ENCODE measurements at places on chromosomes 13 and 19.
A peak's percentile ranks its signal among the peaks of the same experiment; 100 is the strongest.

DNA sequence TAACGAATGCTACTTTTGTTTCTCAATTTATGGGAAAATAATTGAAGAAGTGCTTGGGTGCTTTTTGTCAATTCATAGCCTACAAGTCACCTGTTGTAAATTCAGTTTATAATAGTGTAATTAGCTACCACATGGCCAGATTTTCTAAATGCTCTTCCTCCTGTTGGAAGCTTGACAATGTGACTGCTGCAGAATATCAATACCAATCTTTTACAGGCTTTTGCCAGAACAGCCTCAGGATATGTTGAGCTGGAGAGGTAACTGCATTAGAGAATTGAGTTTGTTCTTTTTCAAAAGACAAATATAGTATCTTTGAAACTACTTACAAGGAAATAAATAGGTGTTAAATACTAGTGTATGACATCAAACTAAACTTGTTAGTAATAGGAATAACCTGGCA lies 277.8 kb downstream of the POU4F1 start:
- DNase-seq, result no peak

DNA sequence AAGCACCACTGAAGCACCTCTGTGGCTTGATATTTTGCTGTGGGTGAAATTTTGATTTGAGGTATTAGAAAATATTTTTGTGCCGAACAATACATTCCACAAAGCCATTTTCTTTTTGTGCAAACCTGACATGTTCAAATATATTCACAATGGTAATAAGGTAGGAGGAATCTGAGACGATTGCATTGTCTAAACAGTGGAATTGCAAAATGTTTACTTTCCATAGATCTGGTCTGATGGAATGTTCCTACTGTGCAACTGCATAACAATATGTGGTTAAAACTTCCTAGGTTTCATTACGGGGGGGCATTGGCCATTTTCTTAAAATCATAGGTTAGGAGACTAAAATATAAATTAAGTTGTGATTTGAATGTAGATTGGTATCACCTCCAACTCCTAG lies 42.7 kb upstream of the AKAP11 start:
- no peak for DNase-seq

DNA sequence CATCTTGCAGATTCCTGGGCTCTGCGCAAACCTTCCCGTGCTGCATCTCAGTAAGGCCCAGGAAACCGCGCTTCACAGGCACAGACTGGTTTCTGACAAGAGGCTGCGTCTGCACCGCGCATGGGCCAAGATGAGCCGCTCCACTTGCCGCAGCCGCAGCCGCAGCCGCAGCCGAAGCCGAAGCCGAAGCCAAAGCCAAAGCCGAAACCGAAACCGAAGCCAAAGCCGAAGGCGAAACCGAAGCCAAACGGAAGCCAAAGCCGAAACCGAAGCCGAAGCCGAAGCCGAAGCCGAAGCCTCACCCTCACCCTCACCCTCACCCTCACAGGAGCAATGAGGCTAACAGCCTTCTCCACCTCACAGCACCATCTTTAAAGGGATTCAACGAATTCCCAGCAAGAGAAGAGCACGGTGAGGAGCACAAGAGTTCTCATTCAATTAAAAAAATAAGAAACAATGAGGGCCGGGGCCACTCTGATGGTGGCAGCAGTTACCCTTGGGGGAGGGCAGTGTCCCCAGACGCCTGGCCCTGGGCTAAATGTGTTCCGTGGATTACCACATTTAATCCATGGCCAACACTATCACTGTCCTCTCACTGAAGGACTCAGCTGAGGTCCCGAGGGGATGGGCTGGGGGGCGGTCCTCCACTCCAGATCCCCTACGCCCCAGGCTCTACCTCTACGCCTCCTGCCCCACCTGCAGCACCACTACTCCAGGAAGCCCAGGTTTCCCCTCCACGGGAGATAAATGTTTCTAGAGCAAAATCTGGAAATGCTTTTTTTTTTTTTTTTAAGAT lies 29.1 kb downstream of the ZNF787 start:
- no peak for DNase-seq

- DNase-seq, result no peak
Measured at GRCh38 chr13:51996641-51997040, 14.6 kb downstream of the ATP7B start.

GRCh38 chr13:27047081-27047480 lies 124.5 kb downstream of the USP12 start:
- DNase-seq, result no peak

DNA sequence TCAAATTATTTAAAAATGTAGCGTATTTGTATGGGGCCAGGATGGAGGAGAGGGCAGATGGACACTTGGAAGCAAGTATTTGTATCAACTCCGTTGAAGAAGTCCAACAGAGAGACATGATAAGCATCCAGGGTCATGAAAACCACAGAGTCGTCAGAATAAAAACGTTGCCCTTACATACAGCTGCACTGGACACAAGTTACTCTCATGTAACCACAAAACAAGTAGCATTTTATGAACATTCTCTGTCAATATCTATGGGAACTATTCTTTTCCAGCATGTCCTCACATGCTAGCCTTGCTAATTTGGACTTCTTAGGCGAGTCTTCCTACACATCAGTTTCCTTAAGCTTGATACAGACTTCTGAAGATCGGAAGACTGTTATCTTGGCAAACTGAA lies 35.0 kb downstream of the EFNB2 start:
- DNase-seq, result no peak

DNA sequence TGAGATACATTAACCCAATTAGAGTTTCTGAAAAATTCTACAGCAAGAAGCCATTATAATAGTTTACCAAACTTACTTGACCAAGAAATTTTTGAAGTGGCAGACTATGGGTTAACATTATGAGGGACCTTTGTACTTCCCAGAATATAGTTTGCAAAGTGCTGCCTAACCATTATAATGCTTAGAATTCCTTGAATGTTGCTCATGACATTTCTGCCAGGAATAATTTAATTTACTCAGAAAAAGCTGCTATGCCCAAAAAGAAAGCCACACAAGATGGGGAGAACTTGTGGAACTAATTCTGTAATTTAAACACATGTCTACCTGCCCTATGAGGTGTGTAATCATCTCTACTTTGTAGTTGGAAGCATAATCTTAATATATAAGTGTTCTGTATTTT lies 58.1 kb upstream of the MYCBP2 start:
- DNase-seq, result no peak

DNA sequence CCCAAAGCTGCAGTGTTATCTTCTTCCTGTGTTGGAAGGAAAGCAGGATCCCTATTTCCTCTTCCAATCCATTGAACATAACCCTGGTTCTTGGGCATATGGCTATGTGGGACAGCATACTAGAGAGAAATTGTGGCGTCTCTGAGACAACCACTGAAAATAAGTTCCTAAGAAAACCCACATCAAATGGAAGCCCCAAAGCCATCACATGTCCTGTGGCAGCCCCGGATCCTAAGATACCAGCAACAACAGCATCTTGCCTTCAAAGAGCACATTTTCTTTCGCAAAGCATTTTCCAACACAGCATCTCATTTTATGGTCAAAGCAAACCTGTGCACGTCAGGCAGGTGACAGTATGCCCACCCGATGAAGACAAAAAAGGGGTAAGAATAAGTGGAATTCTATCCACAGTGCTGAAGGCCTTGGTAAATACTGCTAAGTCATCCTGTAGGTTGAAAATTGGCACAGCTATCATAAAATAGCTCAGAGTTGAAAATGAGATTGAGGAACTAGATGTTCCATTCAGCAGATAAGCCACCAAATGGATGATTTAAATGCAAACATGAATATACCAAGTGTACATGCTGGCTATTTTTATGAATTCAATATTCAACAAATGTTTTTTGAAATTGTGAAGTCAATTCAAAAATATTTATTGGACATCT lies 232.2 kb downstream of the DLEU7 start:
- DNase-seq, result no peak

DNA sequence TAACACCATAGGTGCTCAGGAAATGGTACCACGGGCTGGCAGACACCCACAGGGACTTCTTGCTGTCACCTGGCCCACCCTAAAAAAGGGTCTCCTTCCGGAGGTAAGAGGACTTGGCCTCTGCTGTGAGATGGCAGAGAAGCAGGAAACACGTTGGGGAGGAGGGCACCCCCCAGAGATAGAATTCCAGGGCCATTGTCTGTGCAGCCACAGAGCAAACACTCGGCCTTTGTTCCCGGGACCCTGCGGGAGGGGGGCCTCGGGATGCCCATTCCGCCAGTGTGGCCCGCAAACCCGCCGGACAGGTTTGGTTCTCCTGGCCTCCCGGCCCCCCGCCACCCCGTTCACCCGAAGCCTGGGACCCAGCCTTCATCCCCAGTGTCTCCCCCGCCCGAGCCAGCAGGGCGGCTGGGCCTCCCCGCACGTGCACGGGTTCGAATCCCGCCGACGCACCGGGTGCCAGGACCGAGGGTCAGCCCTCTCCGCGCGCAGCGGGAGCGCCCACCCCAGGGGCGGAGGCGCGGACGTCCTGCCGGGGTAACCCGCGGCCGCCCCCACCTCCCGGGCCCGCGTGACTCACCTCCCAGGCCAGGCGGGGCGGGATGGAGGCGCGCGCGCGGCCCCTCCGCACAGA lies 714 bp downstream of the PLPP2 start:
- no peak for DNase-seq

GRCh38 chr19:368630-369024 lies 24.0 kb upstream of the MIER2 start:
- no peak for DNase-seq

DNA sequence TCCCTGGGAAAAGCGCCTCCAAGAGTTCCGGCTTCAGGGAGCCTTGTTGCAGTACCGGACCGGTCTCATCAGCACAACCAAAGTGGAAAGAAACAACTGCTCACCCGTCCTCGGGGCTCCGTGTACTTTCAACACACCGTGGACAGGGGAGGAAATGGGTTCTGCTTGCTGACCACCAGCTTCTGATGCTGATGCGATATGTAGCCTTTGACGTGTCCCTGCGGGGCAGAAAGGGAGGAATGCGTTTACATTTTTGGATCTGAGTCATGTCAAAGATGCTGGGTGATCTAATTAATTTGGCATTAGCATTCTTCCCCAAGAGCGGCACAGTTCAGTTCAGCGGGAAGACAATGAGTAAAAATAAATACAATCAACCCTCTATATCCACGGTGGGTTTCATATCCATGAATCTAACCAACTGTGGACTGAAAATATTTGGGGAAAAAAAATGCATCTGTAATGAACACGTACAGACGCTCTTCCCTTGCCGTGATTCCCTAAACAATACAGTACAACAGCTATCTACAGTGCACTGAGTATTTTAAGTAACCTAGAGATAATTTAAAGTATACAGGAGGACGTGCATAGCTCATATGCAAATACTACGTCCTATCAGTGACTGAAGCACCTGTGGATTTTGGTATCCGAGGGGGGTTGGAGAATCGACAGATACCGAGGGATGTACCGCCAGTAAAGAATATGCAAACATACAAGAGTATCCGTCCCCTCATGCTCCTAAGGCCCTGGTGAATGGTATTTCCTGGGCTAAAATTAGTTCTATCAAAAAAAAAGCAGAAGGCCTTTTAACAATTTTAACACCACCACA lies 19.8 kb downstream of the PROZ start:
- no peak for DNase-seq

- DNase-seq, result peak; percentile 67
Measured at GRCh38 chr19:38290631-38291147, 13.4 kb upstream of the C19orf33 start.

DNA sequence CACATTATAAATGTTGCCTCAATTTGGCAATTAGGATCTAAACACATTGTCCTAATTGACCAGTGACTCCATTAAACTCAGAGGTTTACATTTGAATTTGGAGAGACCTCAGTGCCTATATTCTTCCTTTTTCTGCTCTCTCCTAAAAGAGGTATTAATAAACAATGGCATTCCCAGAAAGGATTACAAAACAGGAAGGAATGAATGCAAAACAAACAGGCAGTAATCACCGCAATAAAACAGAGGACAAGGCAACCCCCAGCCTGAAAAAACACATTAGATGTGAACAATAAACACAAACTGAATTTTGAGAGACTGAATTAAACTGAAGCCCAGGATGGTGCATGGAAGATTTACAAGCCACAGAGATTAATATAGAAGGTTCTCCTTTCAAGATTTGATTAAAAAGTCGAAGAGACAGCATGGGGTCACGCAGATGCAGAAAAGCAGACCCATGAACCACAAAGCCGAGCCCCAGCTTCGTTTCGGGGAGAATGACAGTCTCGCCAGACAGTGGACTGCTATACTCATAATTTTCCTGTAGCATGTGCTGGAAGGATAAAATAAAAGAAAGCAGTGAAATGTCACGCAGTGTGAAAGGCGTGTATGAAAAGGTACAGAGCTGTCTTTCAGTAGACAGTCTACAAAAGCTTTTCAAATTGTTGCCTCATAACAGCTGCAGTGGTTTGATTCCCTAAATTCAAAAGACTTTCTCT lies 503.0 kb downstream of the LIG4 start:
- no peak for DNase-seq

DNA sequence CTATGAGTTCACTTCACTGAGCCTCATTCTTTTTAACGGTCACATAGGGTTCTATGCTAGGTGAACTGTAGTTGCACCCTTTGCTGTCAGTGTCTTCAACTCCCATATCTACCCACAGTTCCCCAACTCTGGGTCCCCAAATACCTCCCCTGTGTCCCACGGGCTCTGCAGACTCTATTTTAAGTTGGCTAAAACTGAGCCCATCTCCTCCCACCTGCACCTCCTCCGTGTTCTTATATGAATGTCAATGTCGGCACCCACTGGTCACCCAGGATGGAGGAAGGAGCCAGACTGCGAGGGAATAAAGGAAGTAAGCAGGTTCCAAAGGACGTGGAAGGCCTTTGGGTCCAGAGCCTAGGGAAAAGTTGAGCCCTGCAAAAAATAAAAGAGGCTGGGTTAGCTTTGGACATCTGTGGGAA lies 802 bp upstream of the PIN1 start:
- no peak for DNase-seq

- no peak for DNase-seq
Measured at GRCh38 chr19:19594381-19594780, 24.1 kb downstream of the PBX4 start.

DNA sequence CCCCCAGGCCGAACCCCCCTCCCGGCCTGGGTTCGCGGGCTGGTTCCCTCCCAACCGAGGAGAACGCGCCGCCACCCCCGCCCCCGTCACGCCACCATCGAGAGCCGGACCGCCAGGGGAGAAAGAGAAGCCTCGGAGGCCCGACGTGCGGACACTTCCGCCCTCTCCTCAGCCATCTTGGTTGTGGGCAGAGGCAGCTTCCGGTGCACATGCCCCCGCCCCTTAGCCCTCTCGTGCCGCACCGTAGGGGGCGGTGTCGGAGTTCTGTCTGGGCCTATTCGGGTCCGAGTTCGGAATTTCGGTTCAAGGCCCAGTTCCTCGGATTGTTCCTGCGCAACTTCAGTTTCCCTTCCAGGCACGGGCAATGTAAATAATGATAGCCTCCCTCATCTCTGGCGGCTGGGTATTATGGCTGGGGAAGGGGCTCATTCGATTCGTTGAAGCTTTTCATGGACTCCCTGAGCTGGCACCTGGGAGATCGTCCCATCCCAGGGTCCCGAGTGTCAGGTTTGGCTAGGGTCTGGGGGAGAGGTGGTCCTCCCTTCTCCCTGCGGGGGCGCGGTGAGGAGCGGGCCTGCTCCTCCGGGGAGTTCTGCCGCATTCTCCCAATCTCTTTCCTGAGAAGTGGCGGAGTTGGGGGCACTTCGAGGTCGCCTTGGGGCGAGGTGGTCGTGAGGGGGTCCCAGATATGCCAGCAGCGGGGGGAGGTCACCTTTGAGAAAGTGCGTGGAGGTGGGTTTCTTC lies at the start of the genes IER2 and STX10:
TSS of gene IER2 (plus strand) at position 225 of the 744 bp plus-strand sequence. CDS start 2,776 bp downstream, outside the sequence.
TSS of gene STX10 (minus strand) at position 189 of the 744 bp plus-strand sequence. CDS start 202 bp downstream, outside the sequence.
- DNase-seq, result peak; percentile 93

GRCh38 chr13:26229080-26229615 lies 7.0 kb upstream of the RNF6 start:
- DNase-seq, result no peak

GRCh38 chr13:70995338-70995737 lies 871.7 kb downstream of the DACH1 start:
- DNase-seq, result no peak

GRCh38 chr19:9847087-9847671 lies 12.1 kb downstream of the PIN1 start:
- DNase-seq, result no peak
